Astrocyte (in vitro differentiated cells and primary cell): ENCODE measurements at places on chromosomes 12 and 14. TPM values are rescaled to one million over a fixed set of nuclear protein-coding genes. Genes with fewer than 3 reads are reported as not detected.
A peak's percentile ranks its signal among the peaks of the same experiment; 100 is the strongest.

SLC6A15 gene
- 14.0 and 16.7 TPM in 2 replicates for total RNA-seq

DNA sequence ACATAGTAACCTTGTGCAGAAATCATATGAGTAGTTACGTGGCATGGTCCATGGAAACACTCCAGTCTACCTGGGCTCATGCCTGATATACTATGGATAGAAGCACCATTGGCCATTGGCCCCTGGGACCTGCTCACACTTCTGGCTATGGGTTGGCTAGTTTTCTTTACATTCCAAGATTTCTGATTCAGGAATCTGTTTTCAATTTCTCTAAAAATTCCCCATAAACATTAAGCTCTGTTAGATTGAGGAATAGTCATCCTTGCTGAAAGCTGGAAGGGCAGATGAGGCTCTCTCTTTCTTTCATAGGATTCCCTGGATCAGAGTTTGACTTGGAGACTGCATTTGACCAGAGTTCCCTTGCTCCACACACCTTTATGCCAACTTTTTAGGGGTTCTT lies 37.3 kb upstream of the RAP1B start:
- no peak for DNase-seq

- DNase-seq, result no peak
Measured at GRCh38 chr14:104081261-104081835, 4.2 kb upstream of the ASPG start.

RNASE3 gene
- total RNA-seq, result not detected in 2 replicates

DNA sequence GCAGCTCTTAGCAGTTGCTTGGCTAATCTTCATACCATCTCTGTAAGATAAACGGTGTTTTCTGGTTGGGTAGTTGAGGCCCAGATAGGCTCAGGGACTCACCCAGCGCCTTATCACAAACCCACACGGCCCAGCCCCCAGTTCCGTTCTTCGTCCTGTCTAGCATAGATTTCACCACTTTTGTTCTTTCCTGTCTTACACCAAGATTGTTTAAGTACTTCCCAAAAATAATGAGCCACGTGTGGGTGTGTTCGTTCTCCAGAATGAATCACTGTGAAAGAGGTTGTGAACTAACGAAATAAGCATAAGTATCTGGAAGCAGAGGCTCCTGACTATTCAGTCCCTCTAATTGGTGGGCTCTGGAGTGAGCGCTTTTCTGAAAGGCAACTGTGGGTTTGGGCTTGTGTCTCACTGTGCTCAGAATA lies 21.4 kb downstream of the ACVR1B start:
- DNase-seq, result peak; percentile 92

- DNase-seq, result peak; percentile 59
Measured at GRCh38 chr12:1579651-1580435, 14.5 kb downstream of the FBXL14 start.

DNA sequence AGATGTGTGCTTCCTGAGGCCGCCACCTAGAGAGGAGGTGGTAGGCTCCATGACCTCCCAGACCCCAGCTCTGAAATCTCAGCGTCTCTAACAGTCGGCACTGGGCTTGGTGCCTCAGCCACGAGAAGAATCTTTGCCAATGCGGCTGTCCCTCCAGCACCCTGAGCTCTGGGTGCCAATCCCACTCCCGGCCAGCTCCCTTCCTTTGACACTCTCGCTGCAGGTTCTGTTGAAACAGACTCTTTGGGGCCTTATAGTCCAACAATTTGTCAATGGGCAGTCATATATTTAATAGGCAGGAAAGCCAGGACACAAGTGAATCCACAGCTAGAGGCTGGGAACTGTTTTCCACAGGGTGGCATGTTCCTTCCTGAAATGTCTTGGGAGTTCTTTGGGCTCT lies 52.8 kb downstream of the PRMT8 start:
- no peak for DNase-seq

DNA sequence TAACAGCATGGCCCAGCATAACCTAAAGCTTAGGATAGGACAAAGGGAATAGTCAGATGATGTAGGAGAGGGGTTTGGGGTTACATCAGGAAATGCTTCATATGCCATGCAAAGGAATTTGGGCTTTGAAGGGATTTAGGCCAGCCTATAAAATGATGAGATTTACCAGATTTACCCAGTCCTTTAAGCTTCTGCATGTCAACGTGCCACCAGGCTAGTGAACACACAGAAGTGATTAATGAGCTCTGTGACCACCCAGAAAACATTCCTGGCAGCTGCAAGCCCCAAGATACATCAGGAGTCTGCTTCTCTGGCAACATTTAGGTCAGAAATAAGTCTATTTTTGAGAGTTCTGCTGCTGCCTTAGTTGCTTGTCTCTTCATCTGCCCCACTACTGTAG lies 118.3 kb downstream of the LRIG3 start:
- DNase-seq, result peak; percentile 45

- DNase-seq, result no peak
Measured at GRCh38 chr14:72881543-72881942, 12.4 kb downstream of the DPF3 start.

DNA sequence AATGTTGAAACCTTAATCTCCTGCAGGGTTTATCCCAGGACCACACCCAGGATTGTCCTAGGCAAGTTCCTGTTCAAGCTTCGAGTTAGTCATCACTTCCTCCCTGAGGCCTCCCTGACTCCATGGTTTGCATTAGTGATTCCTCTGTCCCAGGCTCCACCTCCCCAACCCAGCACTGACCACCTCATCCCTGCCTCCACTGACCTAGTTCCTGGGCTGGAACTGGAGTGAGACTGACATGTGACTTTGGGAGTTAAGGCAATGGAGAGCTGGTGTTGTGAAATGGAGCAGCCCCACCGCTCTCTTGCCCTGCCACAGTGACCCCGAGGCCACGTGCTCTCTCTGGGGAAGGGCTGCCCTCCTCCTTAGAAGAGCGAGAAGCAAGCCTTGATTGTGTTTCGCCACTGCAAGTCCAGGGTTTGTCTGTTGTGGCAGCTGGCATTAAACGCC lies 15.8 kb upstream of the DTX1 start:
- DNase-seq, result peak; percentile 25

GRCh38 chr14:51283402-51284085 lies 43.5 kb downstream of the TMX1 start:
- DNase-seq, result peak; percentile 78

GRCh38 chr12:11584221-11584855 lies 65.1 kb upstream of the ETV6 start:
- DNase-seq, result no peak

GRCh38 chr14:25622763-25623162 lies 572.8 kb upstream of the STXBP6 start:
- no peak for DNase-seq

DNA sequence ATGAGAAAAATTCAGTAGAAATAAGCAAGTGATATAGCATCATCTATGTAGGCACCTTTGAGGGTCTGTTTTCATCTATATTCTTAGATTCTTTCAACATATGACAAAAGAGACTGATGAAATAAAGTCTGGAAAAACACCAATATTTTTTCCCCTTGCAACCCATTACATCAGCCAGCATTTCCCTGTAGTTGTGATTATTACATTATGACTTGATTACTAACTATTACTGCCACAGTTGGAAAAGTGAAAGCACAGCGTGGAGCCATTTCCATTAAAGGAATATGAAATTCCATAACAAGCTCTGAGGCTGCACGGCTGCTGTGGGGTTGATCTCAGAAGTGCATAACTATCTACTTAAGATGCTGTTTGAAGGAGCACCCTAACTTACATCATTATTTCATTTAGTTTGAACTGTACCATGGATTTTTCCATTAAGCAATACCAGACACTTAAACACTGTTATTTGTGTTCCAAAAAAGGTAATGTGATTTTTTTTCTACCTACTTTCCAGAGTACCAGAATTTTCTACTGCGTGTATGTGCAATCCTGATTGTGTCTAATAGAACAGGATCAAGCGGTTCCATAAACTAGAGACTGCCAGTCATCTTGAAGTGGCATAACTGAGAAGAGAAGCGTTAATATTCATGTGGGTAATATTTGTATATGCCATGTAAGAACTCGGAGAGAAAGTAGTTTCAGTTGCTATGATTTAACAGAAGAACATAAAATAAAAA lies 405.5 kb downstream of the MDGA2 start:
- no peak for DNase-seq

C3AR1 gene
- total RNA-seq, result 7.1 and 8.3 TPM in 2 replicates

GRCh38 chr14:89411976-89412375 lies 5.1 kb downstream of the FOXN3 start:
- no peak for DNase-seq

GRCh38 chr14:70641548-70642302 lies at the start of gene TTC9:
TSS of gene TTC9 (plus strand) at chr14:70641916. CDS start at chr14:70642130, 214 bp downstream.
- DNase-seq, result no peak

GRCh38 chr14:64220466-64220865 lies 73.7 kb downstream of the ESR2 start:
- no peak for DNase-seq

GRCh38 chr12:92076101-92076500 lies 69.5 kb downstream of the BTG1 start:
- DNase-seq, result peak; percentile 26
